ENCODE measurements at places on chromosomes 6 and 20.

DNA sequence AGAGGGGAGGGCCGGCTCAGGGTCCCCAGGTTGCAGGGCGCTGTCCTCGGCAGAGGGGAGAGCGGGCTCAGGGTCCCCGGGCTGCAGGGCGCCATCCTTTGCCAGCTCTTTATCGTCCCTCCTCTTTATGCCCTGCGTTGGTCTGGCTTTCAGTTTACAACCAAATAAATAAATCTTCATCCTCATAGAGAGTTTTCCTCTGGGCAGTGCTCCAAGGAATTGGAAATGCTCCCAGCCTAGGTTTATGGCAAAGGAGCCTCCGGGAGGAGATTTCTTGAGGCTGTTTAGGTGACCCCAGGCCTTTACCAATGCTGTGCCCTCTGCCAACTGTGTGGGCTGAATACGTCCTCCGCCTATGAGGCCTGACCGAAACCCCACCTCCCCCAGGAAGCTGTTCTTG, 60.2 kb downstream of the CHMP4B start:
- DNase-seq = no peak

GRCh38 chr20:17533396-17533795, 2.2 kb upstream of the BFSP1 start:
- peak; percentile 72 for DNase-seq

GRCh38 chr20:35404614-35405259, 7.0 kb downstream of the UQCC1 start:
- DNase-seq = no peak

GRCh38 chr6:137200288-137200687, 18.9 kb downstream of the IFNGR1 start:
- no peak for DNase-seq

DNA sequence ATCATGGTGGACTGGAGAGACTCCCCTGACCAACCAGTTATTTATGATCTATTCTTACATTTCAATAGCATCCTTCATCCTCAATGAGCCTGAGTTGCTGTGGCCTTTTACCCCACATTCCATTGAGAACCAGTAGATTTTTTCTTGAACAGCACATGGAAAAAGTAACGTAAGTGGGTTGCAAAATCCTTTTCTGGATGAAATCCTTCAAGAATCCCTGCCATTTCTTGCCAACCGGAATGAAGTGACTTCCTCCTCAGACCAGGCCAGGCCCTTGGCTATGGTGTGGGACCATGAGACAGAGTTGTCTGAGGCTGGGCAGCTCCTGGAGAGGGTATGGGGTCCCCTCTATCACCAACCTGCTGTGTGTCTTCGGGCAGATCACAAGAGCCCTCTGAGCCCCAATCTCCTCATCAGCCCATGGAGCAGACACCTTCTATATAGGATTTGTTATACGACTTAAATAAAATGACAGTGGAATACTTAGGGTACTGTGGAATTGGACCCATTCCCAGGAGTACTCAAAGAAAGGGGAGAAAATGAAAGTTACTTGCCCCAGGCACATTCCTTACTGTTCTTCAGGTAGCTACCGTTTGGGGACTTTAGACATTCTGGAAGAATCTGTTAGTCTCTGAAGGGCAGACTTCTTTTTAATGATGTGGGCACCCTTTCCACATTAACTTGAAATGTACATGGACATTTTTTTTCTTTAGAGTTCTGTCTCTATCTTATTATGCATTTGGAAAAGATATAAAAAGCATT, 10.9 kb downstream of the EYA2 start:
- no peak for DNase-seq

- peak; percentile 6 for DNase-seq
Measured at GRCh38 chr6:117384659-117385058, 41.1 kb downstream of the ROS1 start.

DNA sequence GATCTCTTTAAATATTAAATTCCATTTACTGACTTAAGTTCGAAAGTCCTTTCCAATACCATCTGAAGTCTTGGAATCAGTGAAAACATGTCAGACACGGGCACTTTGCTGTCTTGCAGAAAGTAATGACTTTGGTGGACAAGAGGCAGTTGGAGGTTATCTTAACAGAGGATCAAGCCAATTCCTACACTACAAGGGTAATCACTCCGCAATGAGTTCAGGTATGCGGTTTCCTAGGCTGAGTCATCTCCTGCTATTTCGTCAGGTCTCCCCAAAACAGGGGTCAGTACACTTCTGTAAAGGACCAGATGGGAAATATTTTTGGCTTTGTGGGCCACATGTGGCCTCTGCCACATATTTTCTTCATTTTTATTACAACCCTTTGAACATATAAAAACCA, 656.6 kb downstream of the KIF16B start:
- no peak for DNase-seq

DNA sequence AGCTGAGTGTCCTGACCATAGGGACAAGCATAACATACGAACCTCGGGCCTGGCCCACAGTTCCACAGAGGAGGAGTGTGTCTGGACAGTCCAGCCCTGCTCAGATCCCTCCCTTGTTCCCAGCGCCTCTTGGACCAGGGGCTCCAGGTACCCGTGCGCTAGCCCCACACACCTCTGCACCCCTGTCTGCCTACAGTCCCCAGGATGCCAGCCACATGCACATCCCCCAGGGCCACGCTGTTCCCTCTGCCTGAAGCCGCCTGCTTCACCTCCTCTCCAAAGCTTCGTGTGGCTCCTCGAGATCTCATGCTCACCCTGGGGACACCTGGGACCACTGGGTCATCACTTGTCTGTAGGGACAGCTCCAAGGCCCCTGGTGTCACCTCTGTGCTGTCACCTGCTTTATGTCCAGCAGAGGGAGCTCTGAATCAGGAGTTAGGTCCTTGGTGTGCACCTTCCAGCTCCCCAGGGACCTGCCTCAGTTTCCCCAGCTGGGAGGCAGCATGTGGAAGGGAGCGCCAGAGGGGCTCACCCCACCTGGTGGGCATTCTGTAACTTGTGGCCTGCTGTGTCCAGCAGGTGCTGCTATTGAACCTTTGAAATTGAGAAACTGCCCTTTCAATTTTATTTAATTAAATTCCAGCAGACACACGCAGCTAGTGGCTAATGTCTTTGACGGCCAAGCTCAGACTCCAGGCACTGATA, 7.3 kb upstream of the YTHDF1 start:
- peak; percentile 79 for DNase-seq

GRCh38 chr20:31992086-31992485, 18.2 kb upstream of the CCM2L start:
- DNase-seq = no peak

- DNase-seq = no peak
Measured at GRCh38 chr6:130307752-130308361, 58.0 kb upstream of the TMEM200A start.

DNA sequence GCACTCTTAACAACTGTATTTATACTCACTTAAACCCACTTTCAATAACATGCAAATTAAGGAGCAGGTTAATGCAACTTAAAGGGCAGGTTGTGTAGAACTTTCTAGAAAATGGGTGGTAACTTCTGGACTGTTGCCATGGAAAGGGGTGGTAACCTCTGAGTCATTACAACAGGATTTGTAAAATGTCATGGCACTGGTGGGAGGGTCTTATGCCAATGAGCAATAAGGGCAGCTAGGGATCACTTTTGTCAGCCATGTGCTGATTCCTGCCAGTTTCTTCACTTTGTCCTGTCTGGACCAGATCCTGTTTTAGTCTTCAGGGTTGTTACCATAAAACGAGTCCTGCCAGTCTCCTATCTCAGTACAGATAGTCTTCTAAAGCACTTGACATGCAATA, 560.5 kb upstream of the PTCHD4 start:
- no peak for DNase-seq

DNA sequence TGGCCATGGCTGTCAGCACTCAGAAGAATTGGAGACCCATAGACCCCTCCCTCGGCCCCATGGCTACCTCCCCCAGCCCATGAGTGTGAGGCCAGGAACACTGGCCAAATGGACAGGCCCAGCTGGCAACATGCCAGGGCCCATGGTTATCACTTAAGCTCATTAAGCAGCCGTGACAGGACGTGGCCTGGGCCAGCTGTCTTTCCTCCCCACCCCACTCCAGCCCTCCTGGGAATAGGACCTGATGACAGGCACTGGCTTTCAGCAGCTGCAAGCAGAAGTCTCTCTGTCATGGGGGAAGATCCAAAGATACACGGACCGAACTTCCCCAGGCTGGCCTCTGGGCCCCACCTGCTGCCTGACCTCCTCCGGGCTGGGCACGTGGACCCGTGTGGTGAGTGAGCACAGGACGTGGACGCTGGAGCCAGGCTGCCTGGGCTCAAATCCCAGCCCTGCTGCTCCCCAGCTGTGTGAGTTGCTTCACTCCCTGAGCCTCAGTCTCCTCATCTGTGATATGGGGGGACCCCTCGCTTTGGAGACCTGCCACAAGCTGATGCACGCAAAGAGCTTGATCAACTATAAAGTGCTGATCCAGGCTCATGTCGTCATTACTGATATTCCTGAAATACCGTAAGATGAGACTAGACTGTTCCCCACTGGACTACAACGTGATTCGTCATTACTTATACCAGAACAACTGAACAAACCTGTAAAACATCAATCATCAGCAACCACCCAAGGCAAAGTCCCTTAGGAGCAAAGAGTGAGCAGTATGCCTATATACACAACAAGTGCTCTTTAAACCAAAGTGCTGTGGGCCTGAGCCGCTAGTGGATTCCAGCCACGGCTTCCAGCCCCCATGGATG, 22.0 kb upstream of the VSTM2L start:
- DNase-seq = peak; percentile 100

DNA sequence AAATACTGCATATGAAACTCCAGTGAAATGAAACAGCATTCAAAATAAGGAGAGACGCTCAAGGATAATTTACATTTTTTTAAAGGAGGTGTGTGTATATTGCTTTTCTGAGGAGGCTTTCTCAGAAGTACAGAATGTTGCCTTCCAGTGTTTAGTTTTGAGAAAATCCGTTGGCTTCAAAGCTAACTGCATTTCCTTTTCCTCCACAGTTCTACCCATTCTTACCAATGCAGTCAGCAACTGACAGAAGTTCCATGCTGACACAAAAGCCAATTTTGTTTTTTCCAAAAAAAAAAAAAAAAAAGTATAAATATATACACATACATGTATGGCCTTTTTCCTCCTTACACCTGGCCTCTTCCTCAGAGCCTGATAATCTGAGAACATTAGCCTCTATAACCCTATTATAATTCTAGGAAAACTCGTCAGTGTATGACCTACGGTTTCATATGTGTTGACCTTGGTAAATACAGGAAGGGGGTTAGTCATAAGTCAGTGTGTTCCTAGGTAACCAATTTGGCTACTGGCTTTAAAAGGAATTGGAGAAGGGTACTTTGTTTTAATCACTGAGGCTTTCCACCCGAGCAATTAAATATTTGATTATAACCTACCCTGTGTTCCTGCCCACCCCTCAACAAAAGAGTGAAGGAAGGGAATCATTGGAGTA, 24.2 kb downstream of the MGME1 start:
- no peak for DNase-seq

GRCh38 chr6:95325916-95326315, 251.4 kb upstream of the MANEA start:
- DNase-seq = no peak

- no peak for DNase-seq
Measured at GRCh38 chr6:5160206-5160605, 75.1 kb downstream of the PPP1R3G start.

DNA sequence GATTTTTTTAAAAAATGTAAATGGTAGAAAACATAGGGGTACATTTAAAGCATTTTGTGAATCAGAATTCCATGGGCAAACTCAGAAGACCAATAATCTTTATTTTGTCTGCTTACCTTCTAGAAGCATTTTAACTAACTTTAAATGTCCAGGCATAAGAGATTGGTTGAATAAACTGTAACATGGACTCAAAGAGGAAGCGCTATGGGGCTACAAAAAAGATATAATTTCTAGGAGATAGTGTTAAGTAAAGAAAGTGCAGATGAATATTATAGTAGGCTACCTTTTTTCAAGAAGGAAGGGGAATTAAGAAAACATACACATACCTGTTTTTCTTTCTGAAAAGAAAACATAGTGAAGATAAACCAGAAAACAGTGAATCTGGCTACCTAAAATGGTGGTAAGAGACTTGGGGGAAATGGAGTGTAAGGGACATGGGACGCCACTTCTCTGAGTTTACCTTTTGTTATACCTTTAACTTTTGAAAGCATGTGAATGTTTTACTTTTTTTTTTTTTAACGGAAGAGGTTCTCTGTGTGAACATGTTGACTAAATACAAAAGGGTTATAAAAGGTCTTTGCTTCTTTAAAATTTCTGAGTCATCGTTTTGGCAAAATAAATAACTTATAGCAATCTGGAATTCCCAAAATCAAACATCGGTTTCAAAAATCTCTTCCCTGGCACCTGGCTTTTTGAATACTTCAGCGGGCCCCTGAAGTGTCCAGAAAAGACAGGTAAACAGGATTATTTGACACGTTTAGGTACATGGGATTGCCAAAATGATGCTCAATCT, 133.4 kb downstream of the OR2B2 start:
- no peak for DNase-seq

DNA sequence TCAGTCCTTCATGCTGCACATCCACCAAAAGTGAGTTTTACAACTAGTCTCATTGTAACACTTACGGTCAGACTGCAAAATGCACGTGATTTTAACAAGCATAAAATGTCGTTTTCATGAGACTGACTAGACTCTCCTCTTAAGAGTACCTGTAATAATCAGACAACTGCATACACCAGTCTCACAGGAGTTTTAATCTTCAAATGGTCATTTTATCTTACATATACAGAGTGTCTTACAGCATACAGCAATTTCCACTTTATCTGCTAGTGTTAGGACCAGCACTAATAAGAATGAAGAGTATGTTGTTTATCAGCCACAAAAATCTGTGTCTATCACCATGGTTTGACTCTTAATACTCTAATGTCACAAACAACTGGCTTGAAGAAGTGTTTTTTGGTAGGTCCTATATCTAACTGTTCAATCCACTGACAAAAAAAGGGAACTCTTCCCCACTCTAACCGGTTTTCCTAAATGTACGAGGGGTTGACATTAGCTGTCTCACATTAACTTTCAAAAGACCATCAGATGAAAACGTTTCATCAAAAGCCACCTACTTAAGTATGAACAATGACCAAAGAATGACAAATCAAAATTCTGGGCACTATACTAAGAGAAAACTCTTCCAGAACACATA, 1.5 kb upstream of the ASF1A start:
- no peak for DNase-seq

DNA sequence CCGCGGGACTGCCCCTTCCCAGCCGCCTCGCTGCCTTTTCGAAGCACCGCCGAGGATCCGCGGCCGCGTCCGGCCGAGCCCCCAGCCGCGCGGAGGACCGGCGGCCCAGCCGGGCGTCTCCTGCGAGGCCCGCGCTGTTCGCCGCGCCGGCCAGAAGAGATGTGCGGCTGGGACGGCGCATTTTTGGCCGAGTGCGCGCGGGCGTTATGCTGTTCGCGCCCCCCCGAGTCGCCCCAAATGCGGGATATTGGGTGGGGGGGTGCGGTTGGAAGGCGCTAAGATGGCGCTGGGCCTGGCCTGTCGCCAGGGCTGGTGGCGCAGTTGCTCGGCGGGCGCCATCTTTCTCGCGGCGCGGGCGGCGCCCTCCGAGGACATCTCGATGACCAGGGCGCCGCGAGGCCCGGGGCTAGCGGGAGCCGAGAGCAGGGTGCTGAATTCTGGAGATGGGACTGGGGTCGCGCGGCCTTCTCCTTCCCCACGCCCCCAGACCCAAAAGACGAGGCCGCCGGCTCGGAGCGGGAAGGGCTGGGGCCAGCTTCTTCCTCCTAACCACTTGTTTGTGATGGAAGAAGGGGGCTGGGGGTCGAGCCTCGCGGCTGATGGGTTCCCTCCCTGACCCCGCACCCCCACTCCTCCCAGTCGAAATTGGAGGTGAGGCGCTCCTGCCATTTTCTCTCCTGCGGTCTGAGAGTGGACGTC, 1.5 kb downstream of the BICRAL start:
- DNase-seq = peak; percentile 49

GRCh38 chr6:148747471-148748165, 788 bp downstream of the UST start:
- peak; percentile 6 for DNase-seq

- no peak for DNase-seq
Measured at GRCh38 chr20:62350098-62350628, 16.9 kb downstream of the LAMA5 start.
